Fibroblast of upper back skin (primary cell): ENCODE measurements at places on chromosomes 12 and 14.

GRCh38 chr12:54251667-54252284 is 28.1 kb downstream of the CBX5 start:
- peak; percentile 63 for DNase-seq

DNA sequence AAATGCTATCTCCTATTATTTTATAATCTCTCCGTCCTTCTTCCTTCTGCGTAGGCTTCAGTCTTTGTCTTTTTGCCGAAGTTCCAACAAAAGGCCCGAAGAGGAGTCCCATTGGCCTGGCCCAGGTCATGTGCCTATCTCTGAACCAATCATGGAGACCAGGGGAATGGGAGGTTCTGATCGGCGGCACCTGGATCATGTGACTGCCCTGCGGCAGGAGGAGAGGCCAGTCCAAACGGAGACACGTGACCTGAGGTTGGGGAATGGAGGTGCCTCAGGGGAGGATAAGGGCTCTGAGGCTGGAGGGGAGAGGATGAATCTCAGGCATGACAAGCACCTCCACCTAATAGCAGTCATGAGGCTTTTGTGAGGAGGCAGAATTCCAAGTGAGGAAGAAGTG is 86.0 kb downstream of the AACS start:
- DNase-seq, result no peak

GRCh38 chr14:103563226-103563620 is 463 bp downstream of the COA8 start:
- no peak for DNase-seq

DNA sequence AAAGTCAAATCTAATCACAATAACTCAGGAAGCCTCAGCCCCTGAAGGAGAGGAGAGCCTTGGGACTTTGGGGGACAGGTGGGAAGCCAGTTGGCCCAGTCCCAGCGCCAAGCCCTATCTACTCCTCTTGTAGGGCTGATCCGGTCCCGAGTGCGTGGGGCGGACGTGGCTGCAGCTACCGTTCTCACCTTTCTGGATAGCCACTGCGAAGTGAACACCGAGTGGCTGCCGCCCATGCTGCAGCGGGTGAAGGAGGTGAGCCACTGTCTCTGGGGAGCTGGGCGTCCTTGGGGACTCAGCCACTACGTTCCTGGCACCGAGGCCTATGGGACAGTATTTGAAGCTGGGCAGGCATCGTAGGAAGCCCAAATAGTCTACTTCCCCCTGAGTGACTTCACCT is 68.4 kb downstream of the GALNT16 start:
- no peak for DNase-seq

DNA sequence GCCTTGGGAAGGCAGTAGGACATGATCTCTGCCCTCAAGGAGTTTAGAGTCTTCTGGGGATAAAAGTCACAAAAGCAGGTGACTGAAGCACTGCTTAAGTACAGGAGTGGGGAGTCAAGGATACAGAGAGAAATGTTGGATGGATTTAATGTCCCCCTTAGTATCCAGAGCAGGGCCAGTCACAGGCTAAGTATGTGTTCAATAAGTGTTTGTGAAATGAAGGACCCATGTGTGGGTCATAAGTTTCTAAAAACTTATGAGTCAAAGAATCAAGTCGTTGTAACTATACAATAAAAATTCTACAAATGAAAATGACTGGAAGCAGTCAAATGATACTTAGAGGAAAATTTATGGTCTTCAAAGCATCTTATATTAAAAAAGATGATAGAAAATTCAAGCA is 25.1 kb downstream of the KRT80 start:
- no peak for DNase-seq

- DNase-seq, result no peak
These were observed 13.3 kb downstream of the PPP2R5C start for GRCh38 chr14:101774814-101775213.

- no peak for DNase-seq
These were observed 46.9 kb upstream of the ANO6 start for GRCh38 chr12:45168976-45169375.

DNA sequence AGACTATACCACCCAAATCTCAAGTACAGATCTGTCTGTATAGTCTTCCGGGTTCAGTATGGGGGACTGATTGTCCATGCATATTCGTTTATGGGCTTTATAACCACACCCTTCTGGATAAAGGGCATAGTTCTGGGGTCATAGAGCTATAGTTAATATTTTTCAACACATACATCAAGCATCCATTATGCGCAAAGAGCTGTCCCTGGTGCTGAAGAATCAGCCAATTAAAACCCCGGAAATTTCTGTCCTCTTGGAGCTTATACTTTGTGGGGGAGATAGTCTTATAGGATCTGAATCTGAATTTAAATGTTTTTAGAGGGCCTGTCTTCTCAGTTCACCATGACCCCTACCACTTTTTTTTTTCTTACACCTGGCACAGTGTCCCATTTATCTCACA is 256.7 kb downstream of the SUDS3 start:
- DNase-seq, result no peak

- DNase-seq, result no peak
These were observed 217.1 kb downstream of the BTG1 start for GRCh38 chr12:91928501-91928900.

GRCh38 chr12:27309293-27309994 is 23.2 kb upstream of the BMAL2 start:
- DNase-seq, result no peak

DNA sequence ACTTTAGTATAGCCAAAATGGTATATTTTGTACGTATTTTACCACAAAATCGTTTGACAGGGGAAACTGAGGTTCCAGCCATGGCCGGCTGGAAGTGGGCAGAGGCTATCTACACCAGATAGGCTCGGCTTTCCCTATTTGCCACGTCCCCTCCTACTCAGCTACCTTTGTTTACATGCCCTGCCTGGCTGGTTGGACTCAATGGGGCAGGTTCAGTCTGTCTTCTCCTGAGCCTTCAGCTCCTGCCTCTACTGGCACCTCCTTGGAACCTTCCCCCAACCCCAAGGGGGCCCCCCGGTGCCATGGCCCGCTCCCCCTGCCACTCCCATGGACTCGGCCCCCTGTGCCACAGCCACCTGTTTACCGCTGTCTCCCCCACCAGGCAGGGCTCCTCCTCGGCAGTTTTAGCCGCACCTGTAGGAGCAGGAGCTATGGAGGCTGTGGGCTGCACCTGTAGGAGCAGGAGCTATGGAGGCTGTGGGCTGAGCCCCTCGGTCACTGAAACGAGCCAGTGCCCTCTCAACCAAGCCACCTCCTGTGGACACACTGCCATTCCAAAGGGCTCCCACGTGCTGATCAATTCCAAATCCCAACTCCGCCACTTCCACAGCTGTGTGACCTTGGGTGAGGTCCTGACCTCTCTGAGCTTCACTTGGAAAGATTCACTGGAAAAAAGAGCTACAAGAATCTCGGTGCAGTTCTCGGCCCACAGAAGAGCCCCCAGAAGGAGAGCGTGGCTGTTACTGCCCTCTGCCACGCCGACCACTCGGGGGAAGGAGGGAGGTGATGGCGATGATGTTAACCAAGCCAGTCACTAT is 62.2 kb downstream of the NCOR2 start:
- no peak for DNase-seq

DNA sequence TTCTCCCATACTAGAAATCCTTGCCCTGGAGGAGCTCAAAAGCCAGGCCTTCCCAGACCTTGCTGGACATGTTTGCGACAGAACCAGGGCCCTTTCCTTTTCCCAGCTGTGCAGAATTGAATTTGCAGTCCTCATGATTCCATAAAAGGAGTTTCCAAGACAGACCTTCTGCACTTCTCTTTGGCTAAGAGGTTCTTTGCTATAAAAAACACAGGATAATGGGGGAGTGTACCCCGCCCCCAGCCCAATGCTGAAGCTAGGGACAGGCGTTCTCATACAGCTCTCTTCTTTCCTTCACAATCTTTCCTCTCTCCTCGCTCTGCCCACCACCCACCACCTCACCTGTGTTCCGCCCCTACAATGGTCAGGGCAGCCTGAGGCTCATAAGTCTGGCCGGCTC is 172.3 kb upstream of the FKBP4 start:
- no peak for DNase-seq

DNA sequence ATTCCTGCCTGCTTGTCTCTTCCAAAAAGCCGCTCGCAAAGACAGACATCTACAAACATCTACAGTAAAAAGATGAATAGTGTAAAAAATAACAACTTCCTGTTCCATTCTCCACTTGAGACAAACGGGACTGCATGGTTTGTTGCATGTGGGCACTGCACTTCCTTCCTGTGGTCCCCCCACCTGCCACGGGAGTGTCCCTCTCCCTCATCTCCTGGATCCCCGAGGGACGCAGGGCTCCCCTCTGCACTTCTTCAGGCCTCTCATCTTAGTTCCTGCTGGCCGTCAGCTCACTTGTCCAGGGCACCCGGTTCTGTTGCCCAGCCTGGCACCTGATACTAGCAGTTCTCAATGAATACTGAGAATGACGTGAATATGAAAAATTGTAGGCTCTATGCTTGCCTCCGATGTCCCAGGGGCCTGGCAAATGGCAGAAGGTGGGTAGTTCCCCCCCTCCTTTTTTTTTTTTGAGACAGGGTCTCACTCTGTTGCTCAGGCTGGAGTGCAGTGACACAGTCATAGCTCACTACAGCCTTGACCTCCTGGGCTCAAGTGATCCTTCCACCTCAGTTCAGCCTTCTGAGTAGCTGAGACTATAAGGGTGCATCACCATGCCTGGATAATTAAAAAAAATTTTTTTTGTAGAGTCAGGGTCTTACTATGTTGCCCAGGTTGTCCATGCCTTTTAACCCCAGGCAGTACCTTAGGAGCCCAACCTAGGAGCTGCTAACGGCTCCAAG is 3.5 kb upstream of the KLC1 start:
- no peak for DNase-seq

GRCh38 chr12:32964981-32965585 is 68.5 kb upstream of the PKP2 start:
- no peak for DNase-seq

GRCh38 chr12:5864301-5864700 is 80.8 kb downstream of the ANO2 start:
- DNase-seq, result peak; percentile 37

GRCh38 chr14:24964591-24964990 is 85.4 kb downstream of the STXBP6 start:
- no peak for DNase-seq

DNA sequence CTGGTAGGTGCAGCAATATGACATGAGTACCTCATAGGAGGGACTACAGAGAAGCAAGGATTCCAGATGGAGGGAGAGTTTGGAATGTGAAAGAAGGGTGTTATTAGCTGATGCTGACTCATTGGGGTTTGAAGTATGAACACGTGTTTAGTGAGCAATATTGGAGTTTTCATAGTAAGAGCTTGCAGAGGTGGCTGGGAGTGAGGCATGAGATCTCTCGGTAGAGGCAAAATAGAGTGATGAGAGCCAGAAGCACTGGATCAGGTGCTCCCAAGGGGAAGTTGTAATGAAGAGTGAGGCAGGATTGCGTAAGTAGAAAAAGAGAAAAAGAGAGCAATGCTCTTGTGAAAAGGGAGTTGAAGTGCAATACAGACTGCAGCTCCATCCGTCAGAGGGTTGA is 42.1 kb downstream of the MGST1 start:
- peak; percentile 74 for DNase-seq

GRCh38 chr14:84456946-84457345 is 1073.0 kb upstream of the FLRT2 start:
- peak; percentile 6 for DNase-seq

DNA sequence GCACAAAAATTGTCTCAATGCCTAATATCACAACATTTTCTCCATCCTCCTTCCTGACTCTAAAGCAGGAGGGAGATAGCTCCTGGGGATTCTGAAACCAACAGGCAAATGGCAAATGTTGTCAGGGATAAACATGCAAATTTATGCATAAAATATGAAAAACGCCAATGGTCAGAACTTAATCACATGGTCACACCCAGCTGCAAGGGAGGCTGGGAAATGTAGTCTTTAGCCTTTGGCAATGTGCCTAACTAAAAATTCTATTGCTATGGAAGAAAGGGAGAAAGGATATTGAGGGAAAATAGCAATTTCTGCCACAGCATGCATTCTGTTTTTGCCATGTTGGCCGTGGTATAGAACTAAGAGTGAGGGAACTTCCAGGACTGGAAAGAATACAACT is 11.7 kb upstream of the OASL start:
- no peak for DNase-seq

GRCh38 chr14:67620217-67620785 is 581 bp downstream of the ARG2 start:
- peak; percentile 6 for DNase-seq

DNA sequence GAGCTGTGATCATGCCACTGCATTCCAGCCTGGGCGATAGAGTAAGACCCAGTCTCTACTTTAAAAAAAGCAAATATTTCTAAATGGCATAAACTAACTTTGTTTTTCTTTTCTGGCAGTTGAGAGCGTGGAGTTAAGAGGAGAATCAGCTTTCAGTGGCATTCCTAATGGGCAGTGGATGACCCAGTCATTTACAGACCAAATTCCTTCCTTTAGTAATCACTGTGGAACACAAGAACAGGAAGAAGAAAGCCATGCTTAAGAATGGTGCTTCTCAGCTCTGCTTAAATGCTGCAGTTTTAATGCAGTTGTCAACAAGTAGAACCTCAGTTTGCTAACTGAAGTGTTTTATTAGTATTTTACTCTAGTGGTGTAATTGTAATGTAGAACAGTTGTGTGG is 21.2 kb downstream of the TDG start:
- DNase-seq, result no peak

DNA sequence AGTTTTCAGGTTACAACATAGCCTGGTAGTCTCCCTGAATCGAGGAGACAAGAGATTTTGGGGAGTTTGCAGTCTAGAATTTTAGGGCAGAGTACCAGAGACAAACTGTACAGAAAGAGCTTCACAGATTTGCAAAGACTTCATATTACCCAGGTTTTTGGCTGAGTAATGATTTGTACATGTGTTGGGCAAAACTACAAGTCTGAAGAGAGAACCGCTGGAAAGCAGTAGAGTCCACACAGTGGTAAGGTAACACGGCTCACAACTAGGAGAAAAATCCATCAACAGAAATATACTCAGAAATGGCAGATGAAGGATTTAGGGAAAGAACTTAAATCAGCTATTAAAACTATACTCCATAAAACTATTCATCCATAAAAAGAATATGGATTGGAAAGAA is 25.7 kb downstream of the FBXO33 start:
- DNase-seq, result no peak

- no peak for DNase-seq
These were observed 215.3 kb downstream of the CHST11 start for GRCh38 chr12:104672096-104672445.
